ENCODE measurements at places on chromosomes 3 and 15.

DNA sequence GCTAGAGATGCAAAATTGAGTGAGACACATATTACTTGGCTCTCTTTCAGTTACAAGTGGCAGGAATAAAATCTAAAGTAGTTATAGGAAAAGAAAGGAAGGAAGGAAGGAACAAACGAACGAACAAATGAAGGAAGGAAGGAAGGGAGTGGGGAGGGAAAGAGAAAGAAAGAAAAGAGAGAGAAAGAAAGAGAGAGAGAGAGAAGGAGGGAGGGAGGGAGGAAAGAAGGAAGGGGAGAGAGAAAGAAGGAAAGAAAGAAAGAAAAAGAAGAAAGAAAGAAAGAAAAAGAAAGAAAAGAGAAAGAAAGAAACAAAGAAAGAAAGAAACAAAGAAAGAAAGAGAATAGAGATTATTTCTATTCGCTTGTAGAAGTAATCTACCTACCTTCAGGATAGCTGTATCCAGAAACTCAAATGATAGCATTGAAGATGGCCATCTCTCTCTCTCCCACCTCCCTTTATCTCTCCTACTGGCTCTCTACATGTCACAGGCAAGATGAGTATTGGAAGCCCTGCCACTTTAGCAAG is 229.7 kb upstream of the TLE3 start:
- no peak for DNase-seq

- DNase-seq: no peak
These were observed 6.0 kb downstream of the DIPK2A start for GRCh38 chr3:143977341-143978262.

GRCh38 chr3:134483195-134483900 is 2.4 kb downstream of the ANAPC13 start:
- no peak for DNase-seq

- DNase-seq: no peak
These were observed 87.0 kb downstream of the CFAP44 start for GRCh38 chr3:113354307-113354706.

DNA sequence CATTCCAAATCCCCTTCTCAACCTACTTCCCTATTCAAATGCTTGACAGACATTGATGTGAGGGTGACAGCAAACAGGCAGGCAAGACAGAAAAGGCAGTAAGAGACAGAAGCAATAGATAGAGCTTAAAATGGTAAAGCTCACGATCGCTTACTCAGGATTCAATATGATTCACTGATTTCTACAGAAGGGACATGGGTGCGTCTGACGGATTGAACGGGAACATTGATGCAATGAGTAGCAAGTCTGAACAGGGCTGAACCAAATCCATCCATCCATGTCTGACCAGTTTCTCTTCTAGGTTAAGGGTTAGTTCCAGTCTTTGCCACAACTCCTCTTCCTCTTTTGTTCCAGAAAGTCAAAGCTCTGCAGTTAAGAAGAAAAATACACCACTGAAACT is 35.1 kb downstream of the P2RY1 start:
- no peak for DNase-seq

DNA sequence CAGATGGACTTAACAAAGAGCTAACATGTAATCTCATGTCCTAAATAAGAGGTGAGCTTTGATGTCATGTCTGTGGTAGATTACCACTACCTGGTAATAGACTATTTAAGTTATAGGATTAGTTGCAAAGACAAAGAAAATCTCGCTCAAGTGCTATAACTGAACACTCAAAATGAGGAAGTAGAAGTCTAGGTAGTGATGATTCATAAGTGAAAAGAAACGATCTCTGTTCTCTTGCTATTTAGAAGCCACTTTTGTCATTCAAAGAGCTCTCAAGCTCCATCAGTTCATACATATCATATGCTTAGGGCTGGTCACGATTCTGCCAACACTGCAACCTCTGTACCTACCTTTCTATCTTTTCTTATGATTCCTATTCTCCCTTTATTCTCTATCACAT is 110.9 kb downstream of the EDEM1 start:
- no peak for DNase-seq

DNA sequence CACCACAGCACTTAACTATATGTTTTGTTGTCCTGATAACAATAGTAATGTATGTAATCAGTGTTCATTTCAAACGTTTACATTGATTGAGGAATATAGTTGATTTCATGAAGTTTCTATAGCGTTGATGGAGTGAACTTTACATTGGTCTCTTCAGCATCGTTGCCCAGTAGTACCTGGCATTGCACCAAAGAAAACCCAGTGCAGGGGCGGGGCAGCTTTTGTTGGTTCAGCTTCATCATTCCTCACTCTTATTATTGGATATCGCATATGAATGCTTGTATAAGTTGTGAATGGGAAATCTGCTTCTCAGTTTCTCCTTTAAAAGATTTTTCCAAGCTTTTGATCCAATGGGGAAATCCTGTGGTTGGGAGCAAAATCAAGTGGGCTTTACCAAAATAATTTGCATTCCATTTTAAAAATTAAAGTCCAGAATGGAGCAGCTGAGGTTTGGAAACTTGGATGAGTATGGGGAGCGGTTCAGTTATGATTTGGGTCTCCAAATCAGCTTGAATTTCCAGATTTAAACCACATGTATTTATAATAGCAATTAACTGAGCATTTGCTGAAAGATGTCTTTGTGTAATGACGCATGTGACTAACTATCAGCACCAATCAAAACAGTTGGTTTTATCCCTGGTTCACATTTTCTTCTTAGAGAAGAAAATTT is 213.7 kb downstream of the ALCAM start:
- DNase-seq: no peak

- DNase-seq: no peak
These were observed 10.5 kb downstream of the TTC23 start for GRCh38 chr15:99238849-99239248.

DNA sequence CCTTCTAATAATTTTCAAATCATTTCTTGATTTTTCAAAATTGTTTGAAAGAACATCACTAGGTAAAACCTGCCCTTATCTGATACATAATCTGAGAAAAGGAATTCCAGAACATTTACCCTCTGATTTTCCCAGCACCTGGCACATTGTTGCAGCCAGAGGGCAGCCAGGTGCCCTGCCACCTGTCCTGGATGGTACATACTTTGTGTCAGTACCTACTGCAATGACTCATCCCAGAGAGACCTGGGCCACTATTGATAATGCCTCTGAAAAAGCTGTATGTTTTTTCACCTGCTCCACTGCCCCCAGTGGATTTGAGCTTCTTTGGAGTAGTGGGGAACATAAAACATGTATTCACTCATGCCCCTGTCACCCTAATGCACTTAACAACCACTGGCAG is 648.9 kb upstream of the GBE1 start:
- DNase-seq: no peak

DNA sequence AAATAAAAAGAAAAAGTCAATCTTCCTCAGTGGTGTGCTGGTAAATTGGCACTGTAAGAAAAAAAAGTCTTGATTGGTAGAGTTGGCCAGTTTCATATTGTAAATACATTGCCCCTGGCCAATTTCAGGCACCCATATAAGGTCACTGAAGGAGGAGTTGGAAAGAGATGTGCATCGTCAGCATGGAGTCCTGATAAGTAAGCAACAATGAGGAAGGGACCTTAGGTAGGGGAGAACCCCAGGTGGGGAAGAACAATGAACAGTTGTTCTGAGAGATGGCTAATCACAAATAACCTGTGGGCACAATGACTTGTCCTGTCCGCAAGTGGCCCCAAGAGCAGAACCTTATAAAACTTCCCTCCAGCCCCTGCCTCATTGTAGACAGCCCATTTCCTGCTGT is 8.6 kb upstream of the CYP8B1 start:
- no peak for DNase-seq

GRCh38 chr3:131107637-131108433 is 81.2 kb downstream of the NEK11 start:
- DNase-seq: no peak

DNA sequence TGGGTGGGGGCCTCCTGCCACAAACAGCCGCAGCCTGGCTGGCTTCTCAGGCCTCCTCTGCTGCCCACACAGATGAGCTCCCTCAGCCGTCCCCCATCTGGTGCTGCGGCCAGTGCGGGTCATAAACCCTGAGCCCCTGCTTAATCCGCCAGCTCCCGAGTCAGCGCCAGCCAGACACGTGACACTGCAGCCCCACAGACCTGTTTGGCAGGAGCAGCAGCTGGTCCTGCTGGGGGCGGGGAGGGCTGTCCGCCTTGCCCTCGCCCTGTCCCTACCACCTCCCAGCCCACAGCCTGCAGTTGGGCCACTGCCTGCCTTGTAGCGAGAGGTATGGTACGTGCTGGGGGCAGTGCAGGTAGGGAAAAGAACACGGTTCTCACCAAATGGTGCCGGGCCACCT is 86.2 kb downstream of the IQSEC1 start:
- no peak for DNase-seq

GRCh38 chr3:133211449-133211848 is 173.3 kb downstream of the TMEM108 start:
- no peak for DNase-seq

DNA sequence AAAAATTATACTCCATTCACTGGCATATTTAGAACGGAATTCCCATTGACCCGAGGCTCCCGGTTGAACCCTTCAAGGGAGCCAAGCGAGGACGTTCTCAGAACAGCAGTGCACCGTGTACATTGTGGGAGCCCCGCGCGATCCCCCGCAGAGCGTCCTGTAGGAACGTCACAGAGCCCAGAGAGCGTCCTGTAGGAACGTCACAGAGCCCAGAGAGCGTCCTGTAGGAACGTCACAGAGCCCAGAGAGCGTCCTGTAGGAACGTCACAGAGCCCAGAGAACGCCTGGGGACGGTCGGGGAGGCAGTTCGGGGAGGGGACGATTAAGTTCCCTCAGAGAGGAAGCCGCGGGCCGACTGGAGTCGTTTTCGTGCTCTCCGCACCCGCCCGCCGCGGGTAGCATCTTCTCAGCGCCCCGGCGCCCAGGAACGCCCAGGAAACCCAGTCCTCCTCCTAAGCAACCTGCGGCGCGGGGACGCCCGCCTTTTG is 506 bp upstream of the ATP1B3 start:
- DNase-seq: peak; percentile 80

- DNase-seq: no peak
These were observed 162.8 kb upstream of the TOPAZ1 start for GRCh38 chr3:44078863-44079262.

Measured in stimulated activated CD4-positive, alpha-beta T cell treated with anti-CD3 and anti-CD28 coated beads, Interleukin-15, amount 100 ng/mL, for 24 hours (primary cell).